SJCRH30 (cell line): ENCODE measurements at places on chromosomes 6 and 20. TPM values are rescaled to one million over a fixed set of nuclear protein-coding genes. Genes with fewer than 3 reads are reported as not detected.

The ENPP5 gene
- total RNA-seq, result not detected in 2 replicates

DNA sequence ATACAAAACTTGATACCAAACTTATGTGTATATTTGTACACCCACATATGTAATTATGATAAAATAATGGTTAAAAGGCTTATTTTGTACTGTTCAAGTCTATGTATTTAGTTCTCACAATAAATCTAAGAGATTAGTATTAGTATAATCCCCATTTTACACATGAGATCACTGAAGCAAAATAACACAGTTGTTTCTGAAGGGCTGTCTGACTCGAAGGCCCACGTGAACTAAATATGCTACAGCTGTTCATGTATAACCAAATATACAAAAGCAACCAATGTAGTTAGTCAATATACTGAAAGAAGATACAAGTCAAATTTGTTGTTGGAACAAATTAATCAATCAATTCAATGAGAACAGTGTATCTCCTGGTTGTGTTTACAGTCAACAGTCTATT lies 959.2 kb downstream of the EPHA7 start:
- no peak overlapping the region for H3K4me3 ChIP-seq
- peak; percentile 17 for DNase-seq
- peaks cover 11% of the 10 kb centered on the region for H3K4me1 ChIP-seq
- no peaks in the 10 kb centered on the region for H3K36me3 ChIP-seq
- no peaks in the 10 kb centered on the region for H3K27me3 ChIP-seq
- H3K27ac ChIP-seq, result peak overlapping the region; percentile 65

The DNAAF9 gene
- 10.7 and 11.0 TPM in 2 replicates for total RNA-seq

The SAMHD1 gene
- 10.1 and 11.9 TPM in 2 replicates for total RNA-seq

GRCh38 chr6:5250911-5251310 lies 9.8 kb downstream of the LYRM4 start:
- peaks cover 4% of the 10 kb centered on the region for H3K36me3 ChIP-seq
- peaks cover 26% of the 10 kb centered on the region for H3K4me1 ChIP-seq
- no peak overlapping the region for H3K27ac ChIP-seq
- H3K4me3 ChIP-seq, result no peak overlapping the region

GRCh38 chr6:18216411-18216810 lies 47.9 kb downstream of the DEK start:
- H3K4me1 ChIP-seq, result no peaks in the 10 kb centered on the region
- DNase-seq, result no peak
- H3K4me3 ChIP-seq, result no peak overlapping the region
- H3K27ac ChIP-seq, result no peak overlapping the region
- H3K27me3 ChIP-seq, result no peaks in the 10 kb centered on the region

The TAGAP gene
- total RNA-seq, result 4.7 and 5.2 TPM in 2 replicates

DNA sequence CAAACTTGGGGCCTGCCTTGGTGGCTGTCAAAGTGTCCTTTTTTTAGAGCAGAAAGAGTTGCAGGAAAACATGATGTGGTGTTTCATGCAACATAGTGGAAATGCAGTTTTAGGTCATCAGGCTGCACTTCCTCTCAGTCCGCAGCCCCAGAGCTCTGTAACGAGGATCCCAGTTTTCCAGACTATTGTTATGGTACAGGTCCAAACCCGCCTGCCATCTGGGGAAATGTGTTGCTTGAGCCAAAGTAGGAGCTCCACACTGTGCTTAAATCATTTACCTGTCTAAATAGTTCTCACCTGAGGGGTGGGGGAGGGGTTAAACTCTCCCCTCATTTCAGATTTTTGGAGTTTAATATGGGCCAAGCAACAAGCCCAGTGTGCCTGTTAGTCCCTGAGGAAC lies 59.8 kb downstream of the GOPC start:
- no peak for DNase-seq
- H3K4me1 ChIP-seq, result peaks cover 8% of the 10 kb centered on the region; the same call in 1 of the 2 replicates
- peaks cover 7% of the 10 kb centered on the region for H3K36me3 ChIP-seq

The EMILIN3 gene
- 11.7 and 12.0 TPM in 2 replicates for total RNA-seq

The DUSP15 gene
- total RNA-seq, result 2.5 and 2.9 TPM in 2 replicates

DNA sequence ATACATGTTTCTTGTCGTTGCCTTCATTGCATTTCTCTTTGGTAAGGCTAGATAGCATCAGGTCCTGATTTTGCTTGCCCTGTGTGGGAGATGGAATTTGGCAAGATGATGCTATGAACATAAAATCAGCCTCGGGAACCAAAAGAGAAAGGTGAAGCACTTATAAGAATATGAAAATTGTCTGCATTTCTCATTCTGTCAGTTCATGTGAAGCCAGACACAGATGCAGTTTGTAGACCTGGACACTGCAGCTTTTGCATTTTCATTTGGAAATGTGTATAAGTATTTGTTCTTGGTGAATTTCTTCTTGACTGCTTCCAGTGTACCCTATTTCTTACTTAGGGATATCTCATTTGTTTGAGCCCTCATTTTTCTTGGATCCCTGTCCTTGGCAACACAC lies 1.3 kb downstream of the YWHAB start:
- H3K4me3 ChIP-seq, result peak overlapping the region; percentile 99
- peaks cover 30% of the 10 kb centered on the region for H3K36me3 ChIP-seq
- no peak overlapping the region for H3K27ac ChIP-seq
- DNase-seq, result no peak

GRCh38 chr6:51711876-51712275 lies 375.5 kb downstream of the PKHD1 start:
- no peaks in the 10 kb centered on the region for H3K27me3 ChIP-seq
- no peaks in the 10 kb centered on the region for H3K4me1 ChIP-seq
- H3K4me3 ChIP-seq, result no peak overlapping the region
- H3K36me3 ChIP-seq, result no peaks in the 10 kb centered on the region
- no peak for DNase-seq
- H3K27ac ChIP-seq, result no peak overlapping the region

- no peaks in the 10 kb centered on the region for H3K27me3 ChIP-seq
- no peak for DNase-seq
- peaks cover 8% of the 10 kb centered on the region; the same call in 1 of the 2 replicates for H3K4me1 ChIP-seq
- H3K27ac ChIP-seq, result no peak overlapping the region
- H3K4me3 ChIP-seq, result no peak overlapping the region
- peaks cover 9% of the 10 kb centered on the region for H3K36me3 ChIP-seq
Measured at GRCh38 chr20:50541606-50542041, 31.4 kb downstream of the PTPN1 start.

The AIF1 gene
- total RNA-seq, result not detected in 2 replicates

DNA sequence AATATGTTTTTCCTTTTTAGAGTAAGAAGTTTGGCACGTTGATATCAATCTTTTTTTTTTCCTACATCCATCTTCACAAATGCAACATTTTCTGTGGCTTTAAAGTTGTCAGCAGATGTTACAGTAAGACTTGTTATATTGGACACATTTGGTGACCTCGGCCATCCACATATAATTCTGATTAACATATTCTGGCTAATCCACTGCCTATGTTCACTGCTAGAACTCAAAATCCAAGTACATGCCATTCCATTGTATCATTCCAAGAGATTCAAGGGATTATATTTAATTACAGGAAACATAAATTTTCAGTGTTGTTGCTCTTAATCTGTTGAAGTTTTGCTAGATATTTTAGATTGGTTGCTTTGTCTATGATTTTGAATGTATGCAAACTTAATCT lies 367.6 kb downstream of the TENT5A start:
- DNase-seq, result no peak
- no peaks in the 10 kb centered on the region for H3K27me3 ChIP-seq
- no peaks in the 10 kb centered on the region for H3K4me1 ChIP-seq
- no peaks in the 10 kb centered on the region for H3K36me3 ChIP-seq
- no peak overlapping the region for H3K27ac ChIP-seq

- DNase-seq, result no peak
- no peak overlapping the region for H3K27ac ChIP-seq
- no peak overlapping the region for H3K4me3 ChIP-seq
- no peaks in the 10 kb centered on the region for H3K36me3 ChIP-seq
- H3K4me1 ChIP-seq, result peaks cover 14% of the 10 kb centered on the region
- no peaks in the 10 kb centered on the region for H3K27me3 ChIP-seq
Measured at GRCh38 chr6:47111685-47112084, 69.6 kb upstream of the ADGRF1 start.

- no peaks in the 10 kb centered on the region for H3K27me3 ChIP-seq
- no peaks in the 10 kb centered on the region for H3K4me1 ChIP-seq
- no peak for DNase-seq
- no peak overlapping the region for H3K4me3 ChIP-seq
- H3K27ac ChIP-seq, result no peak overlapping the region
Measured at GRCh38 chr6:76612954-76613353, 540.5 kb upstream of the IMPG1 start.

The TFAP2D gene
- not detected in 2 replicates for total RNA-seq

DNA sequence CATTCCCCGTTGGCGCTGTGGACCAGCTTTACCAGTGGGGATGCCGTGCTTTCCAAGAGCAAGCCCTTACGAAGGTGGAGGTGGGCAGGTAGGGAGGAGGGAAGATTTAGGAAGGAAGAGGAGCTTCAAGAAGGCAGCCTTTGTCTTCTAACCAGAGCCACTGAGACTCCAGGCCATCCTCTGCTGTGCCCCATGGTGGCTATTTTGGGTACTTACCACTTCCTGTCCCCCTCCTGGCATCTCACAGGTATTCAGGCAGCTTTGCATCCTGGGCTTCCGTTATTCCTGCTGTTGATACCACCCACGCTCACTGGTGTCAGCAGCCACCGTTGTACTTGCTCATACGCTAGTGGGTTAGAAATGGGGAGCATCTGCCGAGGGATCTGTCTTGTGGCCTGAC lies 22.9 kb downstream of the ERMARD start:
- H3K4me3 ChIP-seq, result no peak overlapping the region
- no peak overlapping the region for H3K27ac ChIP-seq
- no peaks in the 10 kb centered on the region for H3K27me3 ChIP-seq
- no peaks in the 10 kb centered on the region; the same call in 1 of the 2 replicates for H3K36me3 ChIP-seq

- no peak overlapping the region for H3K27ac ChIP-seq
- no peaks in the 10 kb centered on the region for H3K27me3 ChIP-seq
- H3K4me1 ChIP-seq, result no peaks in the 10 kb centered on the region
- H3K4me3 ChIP-seq, result no peak overlapping the region
Measured at GRCh38 chr6:86706449-86706848, 230.9 kb upstream of the HTR1E start.

GRCh38 chr6:167804281-167805013 lies 22.3 kb upstream of the AFDN start:
- DNase-seq, result no peak
- H3K36me3 ChIP-seq, result no peaks in the 10 kb centered on the region
- no peaks in the 10 kb centered on the region for H3K27me3 ChIP-seq
- no peaks in the 10 kb centered on the region; the same call in 1 of the 2 replicates for H3K4me1 ChIP-seq
- H3K27ac ChIP-seq, result no peak overlapping the region
- H3K4me3 ChIP-seq, result no peak overlapping the region

The RCAN2 gene
- total RNA-seq, result 0.20 and 0.43 TPM in 2 replicates

DNA sequence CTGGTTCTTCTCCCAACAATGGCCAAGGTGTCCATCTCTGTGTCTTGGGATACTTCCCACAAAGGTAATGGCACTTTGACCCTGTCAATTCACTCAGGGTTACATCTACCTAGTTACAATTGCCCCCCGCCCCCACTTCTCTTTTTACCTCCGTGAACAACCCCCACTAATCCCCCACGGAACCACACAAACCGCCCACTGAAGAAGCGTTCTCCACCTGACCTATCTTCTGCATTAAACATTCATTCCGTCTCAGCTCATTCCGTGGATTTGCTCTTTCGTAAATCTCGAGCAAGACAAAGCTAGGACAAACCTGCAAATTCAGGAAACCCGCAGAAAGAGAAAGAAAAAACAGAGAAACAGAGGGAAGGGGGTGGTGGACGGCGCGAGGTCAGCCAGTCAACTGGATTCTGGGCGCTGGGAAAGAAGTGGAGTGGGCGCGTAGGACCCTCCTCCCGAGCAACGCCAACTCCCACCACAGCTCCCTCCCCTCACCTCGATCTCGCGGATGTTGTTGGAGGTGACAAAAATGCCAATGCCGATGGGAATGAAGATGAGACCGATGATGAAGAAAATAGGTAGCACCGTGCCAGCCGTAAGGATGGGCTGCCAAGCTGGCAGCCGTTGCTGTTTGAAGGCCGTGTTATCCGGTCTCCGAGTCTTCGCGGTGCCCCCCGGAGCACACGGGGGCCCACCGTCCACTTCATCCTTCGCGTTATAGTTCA lies 523 bp downstream of the TMEM30A start:
- no peaks in the 10 kb centered on the region; the same call in 1 of the 2 replicates for H3K4me1 ChIP-seq
- H3K4me3 ChIP-seq, result peak overlapping the region; percentile 75
- H3K27ac ChIP-seq, result peak overlapping the region; percentile 38
- H3K27me3 ChIP-seq, result no peaks in the 10 kb centered on the region

GRCh38 chr20:45583502-45583901 lies 4.4 kb upstream of the WFDC8 start:
- H3K4me3 ChIP-seq, result no peak overlapping the region
- H3K27ac ChIP-seq, result no peak overlapping the region
- H3K27me3 ChIP-seq, result peaks cover 26% of the 10 kb centered on the region
- no peaks in the 10 kb centered on the region for H3K36me3 ChIP-seq
- H3K4me1 ChIP-seq, result no peaks in the 10 kb centered on the region
- no peak for DNase-seq

GRCh38 chr20:36311141-36311853 lies 5.2 kb downstream of the DLGAP4 start:
- H3K27ac ChIP-seq, result no peak overlapping the region
- H3K36me3 ChIP-seq, result no peaks in the 10 kb centered on the region
- DNase-seq, result no peak
- H3K27me3 ChIP-seq, result peaks cover 22% of the 10 kb centered on the region
- no peak overlapping the region for H3K4me3 ChIP-seq
- no peaks in the 10 kb centered on the region for H3K4me1 ChIP-seq

DNA sequence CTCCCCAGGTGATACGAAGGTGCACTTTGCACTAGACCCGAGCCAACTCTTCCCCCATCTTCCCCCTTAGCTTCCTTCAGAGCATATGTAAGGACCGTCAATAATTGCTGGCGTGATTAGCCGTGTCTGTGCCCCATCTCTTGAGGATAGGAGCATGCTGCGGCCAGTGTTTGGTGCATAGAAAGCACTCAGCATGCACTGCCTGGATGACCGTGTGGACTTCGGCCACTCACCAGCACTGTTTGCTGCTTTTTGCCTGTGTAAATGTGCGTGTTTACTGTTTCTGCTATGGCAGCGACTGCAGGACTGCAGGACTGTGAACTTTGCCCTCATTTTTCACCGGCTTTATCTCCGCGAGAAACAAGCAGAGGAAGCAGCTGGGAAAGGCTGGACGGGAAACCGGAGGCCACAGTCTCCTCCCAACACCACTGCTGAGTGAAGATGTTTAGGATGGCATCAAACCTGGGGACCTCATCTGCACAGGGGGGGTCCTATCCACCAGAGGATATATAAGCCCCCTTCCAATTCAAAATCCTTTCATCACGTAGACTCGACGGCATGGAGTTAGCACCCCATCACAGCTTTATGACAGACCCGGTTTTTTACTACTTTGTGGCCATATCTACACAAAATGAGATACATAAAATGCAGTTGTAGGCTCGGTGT lies 150.6 kb upstream of the AFDN start:
- DNase-seq, result no peak
- no peaks in the 10 kb centered on the region for H3K36me3 ChIP-seq
- H3K4me3 ChIP-seq, result no peak overlapping the region
- H3K27me3 ChIP-seq, result 0 out of 2 replicates have a peak, but pooled peaks cover 2% of the 10 kb centered on the region
- H3K27ac ChIP-seq, result no peak overlapping the region

- H3K27ac ChIP-seq, result no peak overlapping the region
- no peak overlapping the region for H3K4me3 ChIP-seq
- H3K4me1 ChIP-seq, result peaks cover 11% of the 10 kb centered on the region; the same call in 1 of the 2 replicates
- H3K36me3 ChIP-seq, result no peaks in the 10 kb centered on the region
- no peaks in the 10 kb centered on the region for H3K27me3 ChIP-seq
Measured at GRCh38 chr6:152107973-152108372, 300.5 kb downstream of the ESR1 start.

GRCh38 chr6:85346196-85346595 lies 103.7 kb upstream of the NT5E start:
- DNase-seq, result no peak
- H3K4me3 ChIP-seq, result no peak overlapping the region
- no peaks in the 10 kb centered on the region for H3K4me1 ChIP-seq
- H3K27ac ChIP-seq, result no peak overlapping the region

The OR10C1 gene
- total RNA-seq, result not detected in 2 replicates

GRCh38 chr6:21845439-21846140 lies 252.0 kb downstream of the SOX4 start:
- H3K36me3 ChIP-seq, result no peaks in the 10 kb centered on the region
- no peak overlapping the region for H3K4me3 ChIP-seq
- H3K4me1 ChIP-seq, result peaks cover 20% of the 10 kb centered on the region

The RHAG gene
- not detected in 2 replicates for total RNA-seq
